GM23338 (cell line): ENCODE measurements at places on chromosomes 5 and 9.
A peak's percentile ranks its signal among the peaks of the same experiment; 100 is the strongest.

DNA sequence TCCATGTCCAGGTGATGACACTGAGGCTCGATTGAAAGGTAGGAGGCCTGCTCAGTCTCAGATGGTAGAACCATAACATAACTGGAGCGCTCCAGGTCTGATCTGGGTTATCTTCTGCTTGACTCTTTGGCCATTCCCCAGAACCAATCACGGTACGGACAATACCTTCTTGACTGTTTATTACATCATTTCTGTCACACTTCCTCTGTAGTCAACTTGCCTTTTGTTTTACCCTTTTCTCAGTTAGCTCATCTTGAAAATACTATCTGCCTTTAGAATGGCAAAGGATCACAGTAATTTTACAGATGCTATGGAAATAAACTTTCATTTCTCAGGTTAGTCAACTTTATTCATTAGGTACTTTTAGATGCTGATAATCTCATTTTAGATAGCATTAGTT lies 22.4 kb downstream of the GLRA1 start:
- no peaks in the 10 kb centered on the region for H3K36me3 ChIP-seq
- H3K4me1 ChIP-seq: peaks cover 20% of the 10 kb centered on the region
- no peak for DNase-seq
- no peak overlapping the region for H3K27ac ChIP-seq
- peaks cover 100% of the 10 kb centered on the region for H3K27me3 ChIP-seq

DNA sequence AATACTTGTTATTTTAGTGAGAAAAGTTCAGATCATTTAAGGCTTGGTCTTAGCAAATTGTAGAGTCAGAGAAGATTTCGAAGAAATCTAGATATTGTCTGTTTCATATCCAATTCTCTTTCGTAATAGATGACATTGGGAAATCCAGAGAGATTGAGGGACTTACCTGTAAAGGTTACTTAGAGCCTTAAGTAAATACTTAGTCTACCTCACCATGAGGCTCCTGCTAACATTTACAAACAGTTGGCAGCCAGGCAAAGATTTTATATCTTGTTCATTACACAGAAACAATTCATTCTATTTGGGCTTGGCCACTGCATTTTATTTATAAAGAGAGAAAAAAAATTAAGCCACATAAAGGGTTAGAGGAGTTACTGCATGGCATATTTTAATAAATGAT lies 70.3 kb downstream of the FGF10 start:
- no peak overlapping the region for H3K4me3 ChIP-seq
- H3K36me3 ChIP-seq: 0 out of 2 replicates have a peak, but pooled peaks cover 5% of the 10 kb centered on the region
- H3K27ac ChIP-seq: no peak overlapping the region
- no peaks in the 10 kb centered on the region for H3K27me3 ChIP-seq
- peaks cover 6% of the 10 kb centered on the region for H3K4me1 ChIP-seq

- peaks cover 3% of the 10 kb centered on the region for H3K4me1 ChIP-seq
- H3K27me3 ChIP-seq: no peaks in the 10 kb centered on the region
- no peak overlapping the region for H3K27ac ChIP-seq
- H3K4me3 ChIP-seq: no peak overlapping the region
These were observed 546.8 kb upstream of the ZNF608 start for GRCh38 chr5:125293223-125293622.

DNA sequence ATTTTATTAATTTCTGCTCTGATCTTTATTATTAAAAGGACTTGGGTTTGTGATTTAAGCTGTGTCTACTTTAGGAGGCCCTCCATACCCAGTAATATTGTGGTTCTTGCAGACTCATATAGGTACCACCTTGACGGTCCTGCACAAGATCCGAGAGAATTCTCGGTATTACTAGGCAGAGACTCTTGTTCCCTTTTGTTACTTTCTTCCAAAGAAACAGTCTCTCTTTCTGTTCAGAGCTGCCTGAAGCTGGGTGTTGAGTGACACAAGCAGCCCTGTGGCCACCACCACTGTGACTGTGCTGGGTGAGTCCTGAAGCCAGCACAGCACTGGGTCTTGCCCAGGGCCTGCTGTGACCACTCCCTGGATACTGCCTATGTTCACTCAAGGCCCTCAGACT lies 666.6 kb downstream of the SEMA5A start:
- peaks cover 10% of the 10 kb centered on the region for H3K4me1 ChIP-seq
- H3K27me3 ChIP-seq: no peaks in the 10 kb centered on the region
- DNase-seq: no peak

GRCh38 chr9:136439481-136440408 lies at the start of gene INPP5E:
Gene INPP5E (minus strand): TSS chr9:136439845. CDS start chr9:136439419, 426 bp downstream.
- H3K4me1 ChIP-seq: no peaks in the 10 kb centered on the region
- peak within 1 kb of the TSS; percentile 85 for H3K4me3 ChIP-seq
- peak within 1 kb of the TSS; percentile 80 for H3K27ac ChIP-seq
- DNase-seq: peak; percentile 87
- no peaks in the 10 kb centered on the region for H3K27me3 ChIP-seq
- H3K36me3 ChIP-seq: peaks cover 10% of the 10 kb centered on the region

DNA sequence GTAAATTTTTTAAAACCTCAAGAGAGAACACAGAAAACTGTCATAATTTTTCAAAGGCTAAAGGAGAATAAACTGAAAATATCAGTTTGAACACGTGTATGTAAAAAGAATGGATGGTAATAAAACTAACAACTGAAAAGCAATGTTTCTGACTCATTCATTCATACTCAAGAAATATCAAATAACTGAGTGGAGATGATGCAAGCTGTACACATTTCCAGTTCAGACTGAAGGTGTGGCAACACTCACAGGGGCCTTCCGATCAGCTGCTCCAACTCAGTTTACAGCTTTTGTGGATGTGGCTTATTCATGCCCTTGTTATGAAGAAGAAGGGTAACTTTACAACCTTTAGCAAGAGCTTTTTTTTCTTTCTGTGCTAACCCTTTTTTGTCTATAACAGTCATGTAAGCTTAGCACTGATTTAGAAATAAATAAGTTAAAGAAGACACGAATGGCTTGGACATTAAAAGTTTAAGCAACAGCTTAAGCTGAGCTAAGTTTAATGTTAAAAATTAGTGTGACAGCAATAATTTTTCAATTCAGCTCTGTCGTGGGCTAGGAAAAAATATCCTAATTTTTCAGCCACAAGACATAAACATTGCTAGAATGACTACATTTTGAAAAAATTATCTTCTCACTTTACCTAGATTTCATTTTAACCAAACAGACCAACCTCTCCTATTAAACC lies 453.5 kb downstream of the RAB3C start:
- peaks cover 42% of the 10 kb centered on the region for H3K27me3 ChIP-seq
- no peak overlapping the region for H3K4me3 ChIP-seq
- DNase-seq: no peak
- no peak overlapping the region for H3K27ac ChIP-seq

GRCh38 chr5:176388003-176388443 lies 375 bp downstream of the NOP16 start:
- peak overlapping the region; percentile 67 for H3K4me3 ChIP-seq
- DNase-seq: peak; percentile 69
- H3K27ac ChIP-seq: no peak overlapping the region
- H3K4me1 ChIP-seq: peaks cover 9% of the 10 kb centered on the region; the same call in 1 of the 2 replicates
- no peaks in the 10 kb centered on the region for H3K27me3 ChIP-seq

DNA sequence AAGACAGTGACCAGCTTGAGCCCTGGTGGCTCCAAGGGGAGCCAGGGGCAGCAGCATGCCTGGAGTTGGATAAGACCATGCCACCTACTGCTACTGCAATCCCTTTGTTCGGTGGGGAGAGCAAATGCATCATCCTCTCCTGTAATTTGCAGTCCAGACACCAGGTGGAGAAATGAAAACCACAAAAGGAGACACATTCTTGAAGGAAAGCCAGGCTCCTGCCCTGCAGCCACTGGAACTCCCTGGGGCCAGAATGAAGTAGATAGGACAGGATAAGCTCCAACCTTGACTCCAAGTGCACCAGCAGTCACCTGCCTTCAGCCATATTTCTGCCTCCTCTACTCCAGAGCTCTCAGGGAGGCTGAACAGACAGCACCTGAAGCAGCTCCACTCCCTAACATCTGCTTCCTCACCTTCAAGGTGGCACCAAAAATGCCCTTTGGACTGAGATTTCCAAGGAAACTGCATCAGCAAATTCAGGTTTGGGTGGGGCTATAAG lies 65.1 kb upstream of the IQGAP2 start:
- H3K36me3 ChIP-seq: no peaks in the 10 kb centered on the region; the same call in 1 of the 2 replicates
- H3K4me1 ChIP-seq: peaks cover 7% of the 10 kb centered on the region; the same call in 1 of the 2 replicates
- DNase-seq: peak; percentile 90
- no peak overlapping the region for H3K27ac ChIP-seq
- no peaks in the 10 kb centered on the region for H3K27me3 ChIP-seq

GRCh38 chr5:77900691-77901090 lies 124.6 kb upstream of the TBCA start:
- H3K4me1 ChIP-seq: peaks cover 7% of the 10 kb centered on the region; the same call in 1 of the 2 replicates
